ENCODE measurements at places on chromosomes 1 and 21. TPM values are rescaled to one million over a fixed set of nuclear protein-coding genes. Genes with fewer than 3 reads are reported as not detected.

GRCh38 chr1:26570287-26570686, 40.7 kb downstream of the RPS6KA1 start:
- no peak overlapping the region for H3K4me3 ChIP-seq
- H3K27me3 ChIP-seq, result no peaks in the 10 kb centered on the region
- H3K4me1 ChIP-seq, result no peaks in the 10 kb centered on the region
- no peak for DNase-seq

- H3K36me3 ChIP-seq, result no peaks in the 10 kb centered on the region
- no peak overlapping the region for H3K27ac ChIP-seq
- no peak for DNase-seq
- peaks cover 10% of the 10 kb centered on the region for H3K27me3 ChIP-seq
Measured at GRCh38 chr1:110187139-110187890, 22.8 kb upstream of the KCNC4 start.

GRCh38 chr21:31172328-31172727, 134.1 kb upstream of the KRTAP19-8 start:
- H3K27me3 ChIP-seq, result no peaks in the 10 kb centered on the region
- no peak overlapping the region for H3K4me3 ChIP-seq
- no peak overlapping the region for H3K27ac ChIP-seq
- no peak for DNase-seq
- H3K4me1 ChIP-seq, result peaks cover 14% of the 10 kb centered on the region

Gene OVAAL
- total RNA-seq, result not detected

DNA sequence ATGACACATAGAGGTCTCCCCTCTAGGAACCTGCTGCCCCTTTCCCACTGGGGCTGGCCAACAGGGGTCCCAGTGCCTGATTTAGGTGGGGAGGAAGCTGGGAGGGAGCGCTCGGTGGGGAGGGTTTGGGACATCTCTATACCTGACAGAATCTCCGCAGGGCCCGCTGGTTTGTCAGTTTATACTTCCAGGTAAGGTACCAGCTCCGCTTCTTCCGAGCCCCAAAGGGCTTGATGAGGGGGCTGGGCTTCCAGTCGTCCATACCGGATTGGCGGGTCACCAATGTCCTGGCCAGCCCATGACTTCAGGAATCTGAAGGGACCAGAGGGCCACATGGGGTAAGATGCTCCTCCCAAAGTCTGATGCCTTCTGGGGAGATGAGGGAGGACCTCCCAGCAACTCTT, 672 bp downstream of the POMGNT1 start:
- peaks cover under 1% of the 10 kb centered on the region for H3K27me3 ChIP-seq
- H3K4me3 ChIP-seq, result peak overlapping the region; percentile 84
- no peak for DNase-seq
- H3K27ac ChIP-seq, result peak overlapping the region; percentile 30
- peaks cover 30% of the 10 kb centered on the region for H3K36me3 ChIP-seq
- H3K4me1 ChIP-seq, result peaks cover 16% of the 10 kb centered on the region
